ENCODE measurements at places on chromosomes 16 and 17. TPM values are rescaled to one million over a fixed set of nuclear protein-coding genes. Genes with fewer than 3 reads are reported as not detected.

The UNK gene
- total RNA-seq = 29.9 TPM

The STH gene
- not detected for total RNA-seq

The ITGB4 gene
- 44.5 TPM for total RNA-seq

The PRRT2 gene
- total RNA-seq = 0.40 TPM

The HOXB5 gene
- 2.5 TPM for total RNA-seq

The RNU2-1 gene
- not detected for total RNA-seq

The RNF227 gene
- 2.0 TPM for total RNA-seq

The TEKT1 gene
- total RNA-seq = not detected

The PAGR1 gene
- total RNA-seq = 51.9 TPM

The IRF8 gene
- 0.29 TPM for total RNA-seq

The GID4 gene
- total RNA-seq = 10.8 TPM

The TBC1D3I gene
- 0.29 TPM for total RNA-seq

The CCDC200 gene
- not detected for total RNA-seq

The MRC2 gene
- total RNA-seq = 57.5 TPM

The CACNG1 gene
- 0.11 TPM for total RNA-seq

The KRTAP3-2 gene
- total RNA-seq = 0.35 TPM

The PYY gene
- not detected for total RNA-seq

The GAA gene
- total RNA-seq = 60.5 TPM

The CMTM2 gene
- total RNA-seq = not detected

The CXCL16 gene
- total RNA-seq = 20.2 TPM

The GAS7 gene
- total RNA-seq = 0.49 TPM

The P3H4 gene
- total RNA-seq = 39.9 TPM

The CES4A gene
- total RNA-seq = 1.2 TPM

The ZNF594 gene
- total RNA-seq = 1.6 TPM

The DOC2B gene
- 0.54 TPM for total RNA-seq

The FOXN1 gene
- 0.02 TPM for total RNA-seq

The MYCBPAP gene
- 0.45 TPM for total RNA-seq

The PRDM7 gene
- total RNA-seq = 0.03 TPM

The CD7 gene
- 0.08 TPM for total RNA-seq

The OR1A1 gene
- total RNA-seq = not detected

The ZPBP2 gene
- total RNA-seq = not detected

The SPATA32 gene
- 0.21 TPM for total RNA-seq

The FBXL20 gene
- 9.9 TPM for total RNA-seq

All from A549 treated with DMSO at 1 μM for 4 hours (cell line).